NCI-H226 (cell line): ENCODE measurements at places on chromosomes 16 and 17.

- DNase-seq = no peak
Measured at GRCh38 chr17:47698749-47699535, 5.0 kb downstream of the TBKBP1 start.

- DNase-seq = peak; percentile 12
Measured at GRCh38 chr17:58083491-58084316, 485 bp downstream of the DYNLL2 start.

- no peak for DNase-seq
Measured at GRCh38 chr17:70804161-70804560, 634.8 kb downstream of the KCNJ2 start.

- no peak for DNase-seq
Measured at GRCh38 chr17:73248532-73248931, 13.1 kb downstream of the CPSF4L start.

DNA sequence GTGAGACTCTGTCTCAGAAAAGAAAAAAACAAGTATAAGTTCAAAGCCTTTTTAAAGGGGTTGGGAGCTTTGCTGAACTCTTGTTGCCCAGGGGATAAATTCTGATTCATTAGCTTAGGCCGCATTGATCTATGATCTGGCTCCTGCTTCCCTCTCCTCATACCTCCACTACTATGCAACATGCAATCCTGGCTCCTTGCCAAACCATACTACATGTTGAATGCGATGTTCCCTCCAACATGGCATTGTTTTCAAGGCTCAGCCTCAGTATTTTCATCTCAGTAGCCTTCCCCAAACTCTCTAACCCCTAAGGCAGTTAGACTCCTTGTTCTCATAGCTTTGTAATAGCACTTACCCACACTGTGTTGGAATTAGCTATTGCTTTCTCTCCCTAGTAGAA lies 6.2 kb downstream of the REXO5 start:
- no peak for DNase-seq

GRCh38 chr17:65243838-65244625 lies 106.9 kb downstream of the RGS9 start:
- no peak for DNase-seq

DNA sequence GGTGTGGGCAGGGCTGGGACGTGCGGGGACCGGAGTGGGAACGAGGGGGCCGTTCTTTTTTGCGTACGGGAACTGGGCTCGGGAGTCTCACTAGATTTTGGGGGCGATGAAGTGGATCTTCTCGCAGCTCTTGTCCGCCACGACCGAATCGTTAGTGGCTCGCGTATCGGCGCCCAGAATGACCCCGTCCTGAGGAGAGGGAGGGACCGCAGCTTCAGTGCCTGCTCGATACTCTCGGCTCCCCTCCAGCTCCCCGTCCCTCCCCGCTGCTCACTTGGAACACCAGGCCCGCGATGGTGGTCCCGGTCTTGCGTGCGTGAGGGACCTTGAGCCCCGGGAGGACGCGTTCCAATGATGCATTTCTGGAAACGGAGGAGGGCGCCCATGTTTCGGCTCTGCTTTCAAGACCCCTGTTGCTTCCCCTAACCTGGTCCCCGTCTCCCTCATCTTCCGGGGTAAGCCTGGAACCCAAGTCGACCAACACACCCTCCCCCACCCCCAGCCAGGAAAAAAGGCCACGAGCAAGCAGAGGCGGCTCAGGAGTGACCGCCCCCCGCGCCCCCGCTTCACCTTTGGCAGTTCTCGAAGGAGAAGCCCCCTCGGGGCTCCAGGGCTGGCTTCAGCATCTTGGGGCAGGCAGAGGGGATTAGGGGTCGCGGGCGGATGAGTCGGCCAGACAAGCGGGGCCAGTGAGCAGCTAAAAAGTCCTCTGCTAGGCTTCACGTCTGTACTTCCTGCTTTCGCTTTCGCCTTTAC lies at the start of gene PSMB10:
Gene PSMB10, minus strand, starts transcription at position 727 of the 756 bp plus-strand sequence. Its CDS starts 101 bp downstream, at position 626.
- DNase-seq = peak; percentile 41

DNA sequence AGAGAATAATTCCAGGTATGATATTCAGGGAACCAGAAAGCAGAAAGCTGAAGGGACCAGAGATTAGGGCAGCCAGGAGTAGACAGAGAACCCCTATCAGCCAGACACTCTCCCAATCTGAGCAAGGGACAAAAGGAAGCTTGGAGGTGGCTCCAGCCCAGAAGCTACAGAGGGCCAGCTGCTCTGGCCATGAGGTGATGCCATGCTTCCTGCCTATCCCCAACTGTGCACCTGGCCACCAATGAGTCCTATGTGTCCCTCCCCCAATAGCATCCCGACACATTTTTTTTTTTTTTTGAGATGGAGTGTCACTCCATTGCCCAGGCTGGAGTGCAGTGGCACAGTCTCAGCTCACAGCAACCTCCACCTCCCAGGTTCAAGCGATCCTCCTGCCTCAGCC lies 30.0 kb downstream of the NSMCE1 start:
- DNase-seq = no peak

- DNase-seq = peak; percentile 96
Measured at GRCh38 chr17:40111221-40112128, 10.3 kb upstream of the MSL1 start.

DNA sequence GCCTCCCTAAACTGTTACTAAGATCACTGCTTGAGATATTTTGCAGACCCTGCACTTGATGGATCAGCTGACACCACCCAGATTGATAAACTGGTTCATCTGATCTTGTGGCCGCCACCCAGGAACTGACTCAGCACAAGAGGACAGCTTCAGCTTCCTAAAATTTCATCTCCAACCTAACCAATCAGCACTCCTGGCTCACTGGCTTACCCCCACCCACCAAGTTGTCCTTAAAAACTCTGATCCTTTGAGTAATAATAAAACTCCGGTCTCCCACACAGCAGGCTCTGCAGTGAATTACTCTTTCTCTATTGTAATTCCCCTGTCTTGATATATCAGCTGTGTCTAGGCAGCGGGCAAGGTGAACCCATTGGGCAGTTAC lies 174.8 kb downstream of the UTP18 start:
- DNase-seq = no peak

GRCh38 chr17:83132251-83133081 lies 53.1 kb downstream of the METRNL start:
- no peak for DNase-seq

DNA sequence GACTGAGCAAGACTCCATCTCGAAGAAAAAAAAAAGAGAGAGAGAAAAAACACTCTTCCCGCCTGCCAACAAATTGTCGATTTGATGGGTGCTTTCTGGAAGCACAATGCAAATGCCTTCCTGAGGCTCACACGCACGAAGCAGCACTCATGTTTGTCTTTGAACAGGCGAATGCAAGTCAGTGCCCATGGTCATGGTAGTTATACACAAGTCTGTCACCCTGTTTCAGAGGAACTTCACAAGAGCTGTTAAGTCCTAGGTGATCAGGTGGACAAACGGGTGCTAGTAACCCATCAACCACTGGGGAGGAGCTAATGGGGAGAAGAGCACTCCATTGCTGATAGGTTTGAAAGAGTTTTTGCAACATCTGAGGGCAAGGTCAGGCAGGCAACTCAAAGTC lies 6.5 kb upstream of the DNAI2 start:
- no peak for DNase-seq

- DNase-seq = no peak
Measured at GRCh38 chr17:45703348-45703747, 80.8 kb upstream of the CRHR1 start.

GRCh38 chr17:71849783-71850768 lies 270.7 kb upstream of the SOX9 start:
- DNase-seq = no peak

- DNase-seq = no peak
Measured at GRCh38 chr16:50313596-50314478, 47.5 kb downstream of the ADCY7 start.

DNA sequence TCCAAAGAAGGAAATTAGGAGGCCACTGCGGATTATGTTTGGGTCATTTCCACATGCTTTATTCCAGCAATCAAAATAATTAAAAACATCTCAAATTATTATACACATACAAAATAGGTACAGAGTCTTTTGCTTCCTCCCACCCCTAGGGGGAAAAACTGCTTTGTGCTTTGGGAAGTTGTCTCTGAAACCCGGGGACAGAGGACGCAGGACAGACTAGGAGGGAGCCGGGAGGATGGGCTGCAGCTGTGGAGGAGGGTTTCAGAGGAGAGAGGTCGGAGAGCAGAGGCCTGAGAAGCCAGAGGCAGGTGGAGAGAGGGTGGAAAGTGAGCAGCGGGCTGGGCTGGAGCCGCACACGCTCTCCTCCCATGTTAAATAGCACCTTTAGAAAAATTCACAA lies 17.4 kb downstream of the COL1A1 start:
- DNase-seq = no peak

DNA sequence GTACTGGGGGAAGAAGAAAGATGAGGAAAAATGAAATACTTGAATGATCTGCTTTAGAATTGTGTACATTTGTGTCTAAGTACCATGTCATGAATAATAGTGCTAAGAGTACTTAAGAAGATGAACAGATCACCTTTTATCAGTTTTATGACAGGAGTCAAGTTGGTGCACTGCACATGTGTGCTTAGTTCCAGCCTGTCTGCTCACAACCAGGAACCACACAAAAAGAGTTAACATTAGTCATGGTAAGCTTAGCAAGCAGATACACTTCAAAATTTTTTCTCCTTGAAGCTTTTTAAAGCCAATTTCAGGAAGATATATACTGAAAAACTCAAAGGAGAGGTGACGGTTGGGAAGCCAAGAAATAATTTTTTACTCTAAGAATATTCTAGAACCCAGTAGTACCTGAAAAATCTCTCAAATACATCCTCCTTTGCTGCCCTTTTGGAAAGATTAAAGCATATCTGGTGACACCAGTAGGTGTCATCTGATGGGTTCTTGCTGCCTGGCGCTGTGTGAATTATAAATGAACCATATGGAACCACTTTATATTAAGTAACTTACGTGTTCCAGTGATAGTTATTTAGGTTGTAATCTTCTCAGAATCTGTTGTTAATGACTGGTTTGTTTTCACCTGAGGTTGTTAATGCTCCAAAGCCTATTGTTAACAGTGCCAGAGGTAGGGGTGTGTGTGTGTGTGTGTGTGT lies 93.4 kb downstream of the MSI2 start:
- DNase-seq = no peak
